Activated CD4-positive, alpha-beta T cell treated with anti-CD3 and anti-CD28 coated beads for 1 hour (primary cell): ENCODE measurements at places on chromosomes 2 and 18.
A peak's percentile ranks its signal among the peaks of the same experiment; 100 is the strongest.

DNA sequence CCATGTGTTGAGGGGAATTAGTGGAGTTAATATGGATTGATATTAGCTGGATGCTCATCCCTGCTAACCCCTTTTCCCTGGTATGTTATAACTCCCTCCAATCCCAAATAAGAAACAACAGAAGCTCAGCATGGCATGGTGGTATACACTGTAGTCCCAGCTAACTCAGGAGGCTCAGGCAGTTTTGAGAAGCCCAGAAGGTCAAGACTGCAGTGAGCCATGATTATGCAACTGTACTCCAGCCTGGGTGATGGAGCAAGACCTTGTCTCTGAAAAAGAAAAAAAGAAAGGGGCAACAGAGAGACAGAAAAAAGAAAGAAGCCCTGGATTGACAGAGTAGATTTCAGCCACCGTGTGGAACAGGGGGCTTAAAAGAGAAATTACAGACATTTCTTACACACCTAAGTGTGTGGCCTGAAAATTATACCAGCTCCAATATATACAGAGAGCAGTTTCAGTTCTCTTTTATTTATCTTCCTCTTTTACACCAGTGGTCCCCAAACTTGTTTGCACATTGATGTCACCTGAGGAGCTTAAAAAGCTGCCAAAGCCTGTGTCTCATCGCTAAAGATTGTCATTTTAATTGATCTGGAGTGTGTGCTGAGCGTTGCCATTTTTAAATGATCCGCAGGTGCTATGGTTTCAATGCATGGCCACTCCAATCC, 203.6 kb downstream of the UBE2E3 start:
- no peak for DNase-seq

GRCh38 chr2:220460257-220460985, 833.0 kb downstream of the SLC4A3 start:
- DNase-seq, result no peak

DNA sequence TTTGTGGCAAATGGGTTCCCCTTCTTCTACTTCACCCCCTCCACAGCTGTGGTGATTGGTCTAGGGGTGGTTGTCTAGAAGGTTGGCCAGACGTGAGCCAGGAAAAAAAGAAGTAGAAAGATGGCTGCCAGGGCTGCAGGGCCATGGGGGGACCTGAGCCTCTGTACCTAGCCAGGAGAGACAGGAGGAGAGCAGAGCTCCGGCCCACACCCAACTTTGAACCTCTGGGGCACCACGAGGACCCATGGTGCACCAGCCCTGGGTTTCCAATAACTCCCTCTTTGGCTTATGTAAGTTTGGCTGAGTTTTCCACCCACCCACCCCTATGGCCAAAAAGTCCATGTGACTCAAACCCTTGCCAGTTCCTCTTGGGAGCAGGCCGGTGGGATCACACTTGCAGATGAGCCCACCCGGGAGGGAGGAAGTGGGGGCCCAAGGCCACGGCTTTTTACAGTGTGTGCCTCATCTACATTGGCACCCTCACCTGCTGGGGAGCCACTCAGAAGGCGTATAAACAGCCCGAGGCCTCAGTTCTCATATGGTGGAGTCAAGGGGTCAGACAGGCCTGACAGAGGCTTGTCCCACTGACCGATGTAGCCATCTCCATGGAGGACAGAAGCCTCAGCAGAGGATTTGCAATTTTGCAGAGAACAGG, 293.1 kb upstream of the HDAC4 start:
- no peak for DNase-seq

DNA sequence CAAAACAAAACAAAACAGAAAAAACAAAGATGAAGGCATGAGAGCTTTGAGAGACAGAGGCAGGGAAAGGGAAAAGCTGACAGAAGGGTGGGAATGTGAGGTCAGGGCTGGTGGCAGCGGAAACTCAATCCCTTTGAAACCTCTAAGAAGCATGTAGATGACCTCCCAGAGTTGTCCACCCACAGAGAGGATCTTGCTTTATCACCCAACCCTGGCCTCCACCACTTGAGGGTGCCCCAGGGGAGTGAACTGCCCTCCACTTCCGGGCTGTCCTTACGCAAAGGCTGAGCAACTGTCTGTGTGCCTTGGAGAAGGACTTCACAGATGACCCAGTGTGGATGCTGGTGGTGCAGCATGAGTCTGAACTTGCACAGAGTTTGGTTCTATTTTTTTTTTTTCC, 26.7 kb downstream of the PDCL3 start:
- DNase-seq, result no peak

- DNase-seq, result no peak
Measured at GRCh38 chr2:234286118-234286598, 210.7 kb downstream of the ARL4C start.

DNA sequence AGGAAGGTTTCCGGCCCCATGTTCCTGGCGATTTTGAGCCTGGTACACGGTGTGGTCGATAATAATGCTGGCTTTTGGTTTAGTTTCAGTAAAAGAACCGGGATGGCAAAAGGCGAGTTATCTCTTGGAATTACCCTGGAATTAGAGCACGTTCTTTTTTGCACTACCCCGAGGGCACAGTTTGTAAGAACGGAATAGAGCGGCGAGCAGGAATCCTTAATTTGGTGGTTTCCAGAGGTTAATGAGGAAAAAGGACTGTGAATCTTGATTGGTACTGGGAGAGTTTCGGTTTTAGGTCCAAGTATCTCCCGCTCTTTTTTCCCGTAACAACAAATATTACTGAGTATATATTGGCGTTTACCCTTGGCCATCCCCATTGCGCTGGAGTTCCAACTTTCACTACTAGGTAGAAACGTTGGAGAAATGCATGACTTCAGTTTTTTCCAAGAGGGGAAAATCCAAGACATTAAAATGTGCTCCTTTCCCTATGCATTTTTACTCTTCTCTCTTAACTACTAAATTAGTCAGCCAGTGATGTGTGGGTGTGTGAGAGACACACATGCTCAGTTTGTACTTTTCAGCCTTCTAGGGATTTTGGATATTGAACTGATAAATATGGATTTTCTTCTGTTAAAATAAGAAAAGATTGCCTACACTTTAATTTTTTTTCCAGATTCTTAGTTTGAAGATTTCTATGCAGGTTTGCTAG, 160.8 kb downstream of the AGPS start:
- no peak for DNase-seq

DNA sequence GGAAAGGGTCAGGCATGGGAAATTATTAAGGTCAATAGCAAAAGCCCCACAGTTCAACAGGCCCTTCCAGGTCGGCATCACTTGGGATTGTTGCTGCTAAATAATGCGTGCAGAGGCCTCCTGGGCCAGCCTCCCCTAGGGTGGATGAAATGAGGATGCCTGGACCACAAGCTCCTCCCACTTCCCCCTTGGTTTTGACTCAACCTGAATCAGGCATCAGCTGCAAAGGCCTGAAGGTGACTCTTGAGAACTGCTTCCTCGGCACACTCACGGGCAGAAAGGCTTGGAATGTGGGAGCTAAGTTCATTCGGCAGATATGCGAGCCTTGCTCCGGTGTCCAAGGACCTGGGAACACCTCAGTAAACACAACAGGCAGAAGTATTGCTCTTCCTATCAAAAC, 69.3 kb downstream of the MBP start:
- DNase-seq, result peak; percentile 55

DNA sequence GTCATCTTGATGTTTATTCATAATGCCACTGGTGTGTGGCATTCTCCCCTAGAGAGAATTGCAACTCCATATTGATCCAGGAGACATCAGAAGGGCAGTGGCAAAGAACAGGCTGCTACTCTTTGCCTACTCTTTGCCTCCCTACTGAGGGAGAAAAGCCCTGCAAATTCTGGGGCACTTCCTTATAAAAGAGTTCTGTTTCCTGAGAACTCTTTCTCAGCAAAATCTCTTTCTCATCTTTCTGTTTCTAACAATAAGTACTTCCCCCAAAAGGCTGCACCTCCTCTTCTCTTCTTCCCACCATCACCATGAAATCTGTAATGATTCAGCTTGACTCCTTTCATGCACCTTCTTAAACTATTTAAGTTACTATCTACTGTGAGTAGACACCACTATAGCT, 270.3 kb downstream of the MREG start:
- no peak for DNase-seq

DNA sequence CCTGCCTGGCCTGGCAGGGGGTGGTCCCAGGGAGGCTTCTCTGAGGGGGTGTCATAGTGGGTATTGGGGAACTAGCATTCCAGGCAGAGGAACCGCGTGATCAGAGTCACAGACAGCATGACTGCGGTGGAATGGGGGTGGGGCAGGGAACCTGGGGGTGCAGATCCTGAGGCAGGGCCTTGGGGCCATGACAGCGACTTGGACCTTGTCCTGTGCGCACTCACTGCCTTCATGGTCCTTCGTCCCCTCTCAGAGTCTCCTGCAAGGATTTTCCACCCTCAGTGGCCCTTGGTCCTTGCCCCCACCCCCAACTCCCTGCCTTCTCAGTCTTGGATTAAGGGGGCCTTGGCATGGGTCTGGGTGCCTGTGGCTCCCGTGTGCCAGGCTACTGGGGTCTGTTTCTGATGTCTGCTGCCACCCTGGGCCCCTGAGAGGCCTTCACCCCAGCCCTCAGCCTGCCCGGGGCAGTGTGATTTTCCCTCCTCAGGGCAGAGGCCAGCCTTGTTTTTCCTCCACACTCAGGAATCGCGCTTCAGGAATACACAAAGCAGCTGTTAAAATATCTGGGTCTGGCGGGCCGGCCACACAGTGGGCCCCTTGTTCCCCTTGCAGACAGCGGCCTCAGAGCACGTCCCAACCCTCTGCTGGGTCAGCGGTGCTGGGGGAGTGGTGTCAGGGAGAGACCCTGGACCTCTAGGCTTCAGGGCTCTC, 51.6 kb downstream of the GLI2 start:
- DNase-seq, result no peak

DNA sequence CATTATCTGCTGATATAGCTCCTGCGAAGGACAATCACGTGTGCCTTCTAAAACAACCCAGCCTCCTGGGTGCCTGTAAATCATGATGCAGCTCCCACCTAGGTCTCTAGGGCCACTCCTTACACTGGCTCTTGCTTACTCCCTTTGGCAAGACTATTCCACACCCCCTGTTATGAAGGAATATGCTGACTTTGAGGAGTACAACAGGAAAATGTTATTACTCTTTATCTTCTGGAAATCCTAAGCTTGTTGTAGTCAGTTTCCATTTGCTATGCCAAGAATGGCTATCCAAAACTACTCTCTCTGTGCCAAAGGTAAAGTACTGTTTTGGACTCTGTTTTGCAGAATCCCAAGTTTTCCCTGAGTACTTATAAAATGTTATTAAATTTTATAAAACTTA, 7.7 kb downstream of the SGO2 start:
- DNase-seq, result no peak

DNA sequence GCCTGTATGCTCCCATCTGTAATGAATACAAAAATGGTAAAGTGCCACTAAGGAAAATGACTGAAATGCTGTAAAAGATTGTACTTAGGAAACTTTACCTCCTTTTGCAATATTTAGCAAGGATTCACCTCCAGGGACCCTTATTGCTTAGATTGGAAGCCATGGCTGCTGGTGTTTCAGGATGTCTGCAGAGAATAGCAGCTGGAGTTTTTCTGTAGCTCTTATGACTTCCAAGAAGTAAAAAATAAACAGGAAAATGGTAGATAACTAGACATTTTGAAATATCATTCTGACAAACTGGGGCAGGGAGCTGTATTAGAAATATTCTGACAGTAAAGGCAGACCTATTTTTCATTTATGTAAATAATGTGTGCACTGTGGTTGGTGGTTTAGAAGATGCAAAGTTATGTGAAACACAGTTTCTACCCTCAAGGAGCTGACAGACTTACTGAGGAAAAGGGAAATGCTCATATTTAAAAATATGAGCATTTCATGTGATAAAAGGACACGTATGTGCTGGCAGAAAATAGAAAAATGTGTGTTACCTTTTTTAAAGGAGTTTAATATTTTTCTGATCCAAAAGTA, 224.9 kb upstream of the BOD1L2 start:
- no peak for DNase-seq

DNA sequence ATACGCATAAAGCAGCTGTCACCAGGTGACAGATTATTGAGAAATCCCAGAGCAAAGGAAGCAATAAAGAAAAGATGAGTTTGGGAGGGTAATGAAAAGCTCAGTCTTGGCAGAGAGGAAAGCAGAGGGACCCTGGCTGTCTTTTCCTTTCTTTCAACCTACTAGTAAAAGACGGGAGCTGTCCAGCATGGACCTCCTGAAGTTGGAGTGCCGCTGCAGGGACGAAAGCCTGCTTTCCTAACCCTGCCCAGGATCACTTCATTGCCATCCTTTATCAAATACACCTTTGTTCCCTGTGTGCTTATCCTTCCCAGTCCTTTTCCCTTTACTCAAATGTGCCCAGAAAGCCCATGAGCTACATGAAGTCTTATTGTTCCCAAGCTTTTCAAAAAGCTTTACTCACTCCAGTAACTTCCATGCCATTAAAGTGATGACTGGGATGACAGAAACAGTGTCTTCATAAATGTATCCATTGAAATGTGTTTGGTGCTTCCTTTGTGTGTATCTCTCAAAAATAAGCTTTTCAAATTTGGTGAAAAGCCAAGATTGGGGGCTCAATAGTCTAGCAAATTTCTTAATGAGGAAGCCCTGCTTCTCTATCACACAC, 3.7 kb upstream of the SPR start:
- DNase-seq, result no peak

DNA sequence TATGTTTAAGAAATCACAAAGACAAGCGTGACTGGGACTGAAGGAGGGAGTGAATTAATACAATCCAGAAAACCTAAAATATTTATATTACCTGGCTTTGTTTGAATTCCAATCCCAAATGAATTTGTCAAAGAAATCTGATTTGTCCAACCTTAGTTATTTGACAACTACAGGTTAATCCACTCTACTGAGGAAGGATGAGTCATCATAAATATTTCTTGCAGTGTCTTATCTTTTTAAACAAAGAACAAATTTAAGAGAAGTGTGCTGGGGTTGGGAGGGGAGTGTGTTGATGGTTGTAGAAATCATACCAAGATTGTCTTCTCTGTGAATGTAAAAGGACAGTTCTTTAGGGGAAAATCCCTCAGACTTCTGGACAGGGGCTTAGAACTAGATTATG, 1106.3 kb upstream of the SLC39A10 start:
- no peak for DNase-seq

DNA sequence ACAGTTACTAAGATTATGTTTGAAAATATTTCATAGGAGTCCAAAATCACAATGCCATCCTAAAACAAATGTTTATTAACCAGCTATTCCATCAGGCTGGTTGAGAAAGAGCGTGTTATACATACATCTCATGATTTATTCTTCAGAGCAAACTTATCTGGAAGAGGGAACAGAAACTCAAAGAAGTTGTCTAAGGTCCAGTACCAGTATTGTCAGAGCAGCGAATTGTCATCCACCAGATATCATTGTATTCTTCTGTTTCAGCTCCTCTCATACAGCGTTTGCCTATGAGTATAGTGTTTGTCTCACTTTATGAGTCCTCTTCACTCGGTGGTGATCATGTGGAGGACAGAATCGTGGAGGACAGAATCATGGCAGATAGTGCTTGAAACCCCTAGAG, 238.2 kb downstream of the OSR1 start:
- DNase-seq, result no peak
